NCI-H524 (cell line): ENCODE measurements at places on chromosomes 12 and 14.
A peak's percentile ranks its signal among the peaks of the same experiment; 100 is the strongest.

DNA sequence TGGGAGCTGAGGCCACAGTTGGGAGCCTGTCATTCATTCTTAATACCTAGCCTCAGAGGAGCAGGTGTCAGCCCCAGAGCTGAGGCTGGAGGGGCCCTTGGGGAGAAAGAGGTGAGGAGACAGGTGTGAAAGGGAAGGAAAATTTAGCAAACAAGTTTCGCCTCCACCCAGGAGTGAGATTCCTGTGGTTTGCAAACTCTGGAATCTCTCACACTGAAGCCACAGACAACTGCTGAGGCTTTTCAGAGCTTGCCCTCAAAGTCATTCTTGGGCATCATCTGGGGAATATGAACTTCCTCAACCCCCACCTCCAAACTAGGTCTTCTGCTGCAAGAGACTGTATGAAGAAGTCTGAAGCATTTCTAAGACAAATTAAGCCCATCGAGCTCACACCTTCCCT, 589.5 kb upstream of the TBX3 start:
- no peak for DNase-seq

GRCh38 chr12:16074894-16075293, 163.8 kb downstream of the DERA start:
- DNase-seq, result no peak

GRCh38 chr12:12721176-12721751, 4.1 kb downstream of the CDKN1B start:
- no peak for DNase-seq

GRCh38 chr12:50069539-50069938, 12.1 kb downstream of the ASIC1 start:
- no peak for DNase-seq

DNA sequence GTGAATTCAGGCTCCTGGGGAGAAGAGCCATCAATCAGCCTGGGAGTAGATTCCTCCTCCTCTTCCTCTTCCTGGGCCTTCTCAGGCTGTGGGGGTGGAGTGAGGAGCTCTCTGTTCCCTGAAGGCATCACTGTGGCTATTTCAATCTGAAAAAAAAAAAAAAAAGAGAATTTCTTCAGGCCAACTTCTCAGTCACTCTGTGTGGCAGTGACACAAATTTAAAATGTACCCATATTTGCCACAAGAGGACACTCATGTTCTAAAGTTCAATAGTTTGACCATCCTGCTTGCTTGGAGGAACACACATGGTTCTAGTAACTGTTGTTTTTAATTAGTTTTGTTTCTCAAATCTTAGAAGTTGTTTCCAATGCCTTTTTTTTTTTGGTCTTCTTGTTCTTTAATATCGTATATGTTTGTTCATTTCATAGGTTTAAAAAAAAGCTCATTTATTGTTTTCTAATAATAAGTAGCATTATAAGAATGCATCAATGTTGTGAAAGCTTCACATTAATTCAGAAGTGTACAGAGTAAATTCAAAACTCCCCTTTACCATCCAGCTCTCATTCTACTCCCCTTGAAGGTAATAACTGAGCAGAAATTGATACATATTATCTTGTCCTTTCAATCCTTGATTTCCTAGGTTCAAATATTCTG, 23.3 kb upstream of the CCER1 start:
- peak; percentile 50 for DNase-seq

DNA sequence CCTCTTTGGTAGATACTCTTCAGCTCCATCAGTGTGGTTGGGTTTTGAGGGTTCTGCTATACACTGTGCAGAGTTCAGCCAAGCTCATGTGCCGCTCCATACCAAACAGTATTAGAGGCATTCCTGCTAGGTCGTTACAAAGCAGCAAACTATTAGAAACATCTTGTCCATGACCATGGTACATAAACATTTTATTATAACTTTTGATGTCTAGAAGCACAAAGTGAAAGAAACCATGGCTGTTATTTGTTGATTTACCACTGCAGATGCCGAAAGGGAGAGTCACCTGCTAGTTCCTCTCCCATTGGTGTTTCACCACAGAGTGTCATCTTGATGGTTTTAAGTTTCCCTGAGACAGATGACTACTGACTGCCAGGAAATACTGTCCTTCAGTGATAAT, 242.0 kb downstream of the ADAMTS20 start:
- no peak for DNase-seq

GRCh38 chr14:65297744-65298143, 114.8 kb upstream of the FUT8 start:
- DNase-seq, result no peak

GRCh38 chr12:21372602-21373001, at the start of gene IAPP:
Gene IAPP, plus strand, starts transcription at chr12:21372902. Its CDS starts 450 bp downstream, at chr12:21373352.
- no peak for DNase-seq

DNA sequence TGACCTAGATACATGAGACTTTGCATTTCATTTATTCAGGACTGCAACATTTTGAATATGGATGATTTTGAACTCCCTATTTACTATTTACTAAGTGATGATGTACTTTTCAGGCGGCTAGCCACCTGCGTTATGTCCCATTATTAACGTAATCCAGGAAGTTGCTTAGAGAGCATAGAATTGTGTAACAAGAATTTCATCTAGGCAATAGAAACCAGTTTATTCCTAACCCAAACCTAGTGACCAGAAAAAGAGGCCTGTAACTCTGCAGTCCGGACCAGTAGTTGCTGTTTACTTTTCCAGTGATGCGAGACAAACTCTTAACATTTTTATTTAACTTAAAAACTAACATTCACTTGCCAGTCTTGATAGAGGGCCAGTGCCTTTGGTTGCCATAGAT, 12.3 kb downstream of the NUDT4 start:
- DNase-seq, result no peak

GRCh38 chr14:77260631-77261030, 10.4 kb downstream of the NGB start:
- no peak for DNase-seq

GRCh38 chr12:2354151-2354991, 301.6 kb downstream of the CACNA1C start:
- DNase-seq, result no peak

DNA sequence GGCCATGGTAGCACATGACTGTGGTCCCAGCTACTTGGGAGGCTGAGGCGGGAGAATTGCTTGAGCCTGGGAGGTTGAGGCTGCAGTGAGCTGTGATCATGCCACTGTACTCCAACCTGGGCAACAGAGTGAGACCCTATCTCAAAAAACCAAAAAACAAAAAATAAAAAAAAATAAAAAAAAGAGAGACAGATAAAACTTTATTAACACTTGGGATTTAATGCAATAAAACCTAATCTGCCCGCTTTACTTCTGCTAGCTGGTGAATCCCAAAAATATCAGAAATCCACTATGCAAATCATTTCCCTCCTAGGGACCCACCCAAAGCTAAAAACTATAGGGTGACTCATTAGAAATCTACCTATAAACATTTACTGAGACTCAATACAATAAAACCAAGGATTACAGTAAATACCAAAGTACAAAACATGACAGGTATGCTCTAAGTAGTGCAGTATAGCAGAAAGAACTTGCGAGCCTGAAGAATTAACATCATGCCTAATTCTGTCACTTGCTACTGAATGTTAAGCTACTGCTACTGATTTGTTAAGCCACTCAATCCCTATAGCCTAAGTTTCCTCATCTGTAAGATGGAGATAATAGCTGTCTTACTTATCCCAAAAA, 50.1 kb upstream of the STAC3 start:
- no peak for DNase-seq

- no peak for DNase-seq
Measured at GRCh38 chr12:91562476-91562875, 379.9 kb upstream of the DCN start.

- DNase-seq, result no peak
Measured at GRCh38 chr14:77618381-77618970, 2.0 kb upstream of the SPTLC2 start.

GRCh38 chr12:5451251-5451650, 19.3 kb downstream of the NTF3 start:
- DNase-seq, result no peak

GRCh38 chr14:64844969-64845536, 34.7 kb downstream of the SPTB start:
- DNase-seq, result no peak

DNA sequence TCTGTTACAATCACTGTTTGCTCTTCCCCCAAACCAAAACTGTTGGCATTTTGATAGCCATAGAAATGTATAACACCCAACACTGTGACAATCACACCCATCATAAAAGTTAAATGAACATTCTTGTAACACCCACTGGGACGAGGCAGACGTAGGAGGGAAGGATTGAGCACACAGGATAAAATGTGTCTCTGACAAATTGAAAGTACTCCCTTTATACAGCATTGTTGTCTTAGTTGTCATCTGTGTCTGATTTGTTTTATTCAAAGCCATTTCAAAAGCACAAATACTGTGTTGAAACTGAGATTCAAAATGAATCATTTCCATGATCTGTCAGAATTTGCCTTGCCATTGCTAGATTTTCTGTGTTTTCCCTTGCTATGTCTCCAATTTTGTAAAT, 436.3 kb downstream of the TMTC2 start:
- no peak for DNase-seq

DNA sequence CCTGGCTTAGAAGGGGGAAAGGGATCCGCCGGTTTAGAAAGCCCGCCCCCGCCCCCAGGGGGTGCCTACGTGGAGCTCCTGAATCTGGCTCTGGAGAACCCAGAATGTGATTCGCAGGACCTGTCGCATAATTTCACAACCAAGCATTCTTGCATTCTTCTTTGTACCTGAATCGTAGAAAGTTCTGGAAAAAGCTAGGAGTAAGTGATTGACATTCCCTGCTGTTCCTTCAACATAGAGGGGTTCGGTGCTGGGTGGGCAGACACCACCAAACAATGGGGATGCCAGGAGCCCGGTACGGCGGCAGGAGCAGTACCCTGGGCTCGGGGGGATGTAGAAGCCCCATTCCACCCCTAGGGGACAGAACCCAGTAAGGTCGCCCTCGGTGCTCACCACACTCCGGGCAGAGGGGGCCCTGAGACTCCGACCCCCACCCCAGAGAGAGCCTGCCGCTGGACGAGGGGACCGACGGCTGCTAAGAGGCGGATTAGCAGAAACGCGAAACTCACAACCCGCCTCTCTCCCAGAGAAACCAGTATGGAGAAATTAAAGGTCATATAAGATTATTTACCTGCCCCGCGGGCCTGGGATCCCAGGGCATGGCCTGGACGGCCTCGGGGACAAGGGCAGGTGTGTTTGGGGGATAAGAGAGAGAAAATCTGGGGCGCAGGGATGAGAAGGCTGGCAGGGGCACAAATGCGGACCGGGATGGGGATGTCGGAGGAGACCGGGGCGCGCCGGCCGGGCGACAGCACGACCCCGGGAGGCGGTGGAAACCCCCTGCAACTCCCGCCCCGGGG, 520 bp downstream of the CSRP2 start:
- DNase-seq, result peak; percentile 33
